ENCODE measurements at places on chromosomes 7 and 10.

DNA sequence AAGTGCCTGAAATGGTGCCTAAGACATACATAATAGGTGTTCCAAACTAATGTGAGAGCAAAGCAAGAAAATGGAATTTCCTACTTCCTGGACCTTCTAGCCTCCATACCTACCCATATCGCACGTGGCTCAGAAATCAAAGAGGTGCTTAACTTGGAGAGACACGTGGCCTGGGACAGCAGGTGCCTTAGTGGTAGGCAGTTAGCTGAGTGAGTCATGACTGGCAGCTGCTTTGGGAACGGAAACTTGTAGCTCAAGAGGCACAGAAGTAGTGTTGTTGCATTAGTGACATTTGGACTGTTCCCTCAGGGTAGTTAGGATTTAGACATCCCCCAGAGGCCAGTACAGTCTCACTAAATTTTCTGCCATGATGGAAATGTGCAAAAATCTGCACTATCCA, 12.0 kb upstream of the BMPER start:
- no peak for ATAC-seq

- ATAC-seq: no peak
These were observed 44.0 kb downstream of the INPP5F start for GRCh38 chr10:119769886-119770285.

DNA sequence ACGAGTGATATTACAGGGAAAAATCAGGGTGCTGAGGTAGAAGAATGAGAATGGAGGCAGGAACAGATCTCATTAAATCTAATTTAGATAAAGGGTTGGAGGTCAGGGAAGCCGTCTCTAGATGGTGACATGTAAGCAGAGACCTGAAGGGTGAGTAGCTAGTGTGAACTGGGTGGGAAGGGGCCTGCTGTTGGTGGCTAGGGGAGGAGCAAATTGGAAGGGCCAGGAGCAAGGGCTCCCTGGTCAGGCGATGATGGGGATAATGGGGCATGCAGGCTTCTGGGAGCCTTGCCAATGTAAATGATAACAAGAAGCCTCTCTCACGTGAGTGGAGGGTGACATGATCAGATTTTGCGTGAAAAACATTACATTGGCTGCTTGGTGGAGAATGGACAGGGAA, 76.3 kb downstream of the WDFY4 start:
- ATAC-seq: no peak

GRCh38 chr7:48147078-48147591, 24.1 kb upstream of the ABCA13 start:
- ATAC-seq: no peak

DNA sequence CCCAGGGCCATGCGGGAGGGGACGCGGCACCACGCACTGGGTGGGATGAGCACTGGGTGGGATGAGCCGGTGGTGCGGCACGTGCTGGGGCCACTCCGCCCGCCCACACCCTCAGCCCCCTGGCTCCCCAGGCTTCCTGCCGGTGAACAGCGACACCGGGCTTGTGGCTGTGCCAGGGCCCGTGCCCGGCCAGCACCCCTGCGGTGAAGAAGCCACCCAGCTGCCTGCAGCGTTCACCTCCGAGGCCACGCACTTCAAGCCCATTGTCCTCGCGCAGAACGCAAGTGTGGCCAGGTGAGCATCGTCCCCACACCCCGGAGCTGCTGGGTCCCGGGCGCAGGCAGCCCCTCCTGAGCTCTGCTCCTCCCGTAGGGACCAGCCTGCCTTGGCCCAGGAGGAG, 31.8 kb upstream of the UTF1 start:
- no peak for ATAC-seq

GRCh38 chr7:514651-515598, 4.7 kb downstream of the PDGFA start:
- ATAC-seq: no peak

- ATAC-seq: no peak
These were observed 26.2 kb downstream of the IDE start for GRCh38 chr10:92547676-92548075.
